Frontal cortex (tissue), 4 donors: ENCODE measurements at places on chromosomes 5 and 9.
A peak's percentile ranks its signal among the peaks of the same experiment; 100 is the strongest.

GRCh38 chr9:125626187-125626586, 80.8 kb downstream of the MAPKAP1 start:
- DNase-seq = no peak

DNA sequence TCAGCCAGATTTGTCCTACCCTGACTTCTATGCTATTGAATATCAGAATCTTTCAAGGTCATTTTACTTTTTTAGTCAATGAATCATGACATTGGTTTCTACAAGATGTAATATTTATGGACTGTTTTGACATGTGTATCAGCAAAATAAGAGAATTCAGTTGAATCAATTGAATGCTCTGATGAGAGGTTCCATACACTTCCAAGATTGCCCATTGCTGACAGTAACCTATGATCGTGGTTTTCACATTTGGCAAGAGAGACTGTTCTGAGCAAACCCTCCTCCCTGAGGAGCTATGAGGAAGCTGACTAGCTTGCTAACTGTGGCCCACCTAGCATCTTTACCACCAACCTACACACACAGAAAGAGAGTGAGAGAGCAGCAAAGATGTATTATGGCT, 56.7 kb upstream of the FST start:
- no peak for DNase-seq

DNA sequence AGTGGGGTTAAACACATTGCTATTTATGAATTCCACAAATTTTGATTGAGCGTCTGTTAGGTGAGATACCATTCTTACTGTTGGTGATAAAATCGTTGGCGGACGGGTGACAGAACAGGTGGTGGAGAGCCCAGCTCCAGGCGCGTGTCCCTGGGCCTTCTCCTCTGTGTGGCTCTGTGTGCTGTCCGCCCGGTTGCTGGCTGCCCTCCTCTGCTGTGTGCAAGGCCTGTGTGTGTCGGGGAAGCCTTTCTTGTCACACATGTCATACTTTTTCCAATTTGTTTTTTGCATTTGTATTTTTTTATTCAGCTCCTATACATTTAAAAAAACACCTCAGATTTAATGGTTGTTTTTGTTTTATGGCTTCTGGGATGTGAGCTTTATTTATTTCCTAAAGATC, 33.9 kb downstream of the TENT4A start:
- DNase-seq = no peak

DNA sequence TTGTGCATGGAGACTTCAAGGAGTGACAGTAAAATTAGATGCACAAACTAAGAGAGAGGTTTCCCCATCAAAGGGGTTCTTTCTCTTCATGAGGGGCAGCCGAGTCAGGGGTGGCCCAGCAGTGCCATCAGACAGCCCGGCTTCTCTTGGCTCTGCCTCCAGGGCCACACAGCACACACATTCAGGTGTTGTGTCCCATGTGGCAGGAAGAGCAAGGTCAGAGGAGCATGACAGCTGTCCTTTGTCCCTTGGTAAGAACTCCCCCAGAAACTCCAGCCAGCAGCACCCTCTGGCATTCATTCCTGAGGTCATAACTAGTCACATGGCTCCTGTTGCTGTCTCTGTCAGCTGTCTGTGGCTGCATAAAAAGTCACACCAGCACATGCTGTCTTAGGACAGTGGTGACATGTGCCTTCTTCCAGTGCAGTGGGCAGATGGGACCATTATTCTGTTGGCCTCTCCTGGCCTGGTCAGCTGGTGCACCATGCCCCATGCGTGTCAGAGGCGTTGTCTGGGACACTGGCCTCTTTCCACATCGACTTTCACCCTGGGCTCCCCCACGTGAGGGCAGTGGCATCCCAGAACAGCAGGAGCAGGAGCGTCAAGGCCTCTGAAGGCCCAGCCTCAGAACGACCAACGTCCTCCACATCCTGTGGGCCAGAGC, 78.4 kb upstream of the OTULINL start:
- DNase-seq = no peak

- DNase-seq = no peak
Measured at GRCh38 chr5:56908942-56909293, 478 bp upstream of the SETD9 start.

DNA sequence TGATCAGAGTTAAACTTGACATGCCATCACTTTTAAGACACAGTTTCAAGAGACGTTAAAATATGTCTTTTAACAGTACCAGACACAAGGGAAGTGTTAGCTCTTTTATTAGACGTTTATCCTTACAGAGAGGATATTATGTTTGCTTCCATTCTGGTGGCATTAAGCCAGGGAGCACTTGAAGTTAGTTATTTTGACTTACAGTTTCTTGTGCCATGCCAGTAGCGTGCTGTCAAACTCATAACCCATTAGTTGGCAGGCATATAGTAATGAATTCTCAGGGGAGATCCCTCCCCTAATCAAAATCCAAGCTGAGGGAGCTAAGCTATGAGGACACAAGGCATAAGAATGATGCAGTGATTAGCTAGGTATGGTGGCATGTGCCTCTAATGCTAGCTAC, 66.5 kb downstream of the RPS6 start:
- no peak for DNase-seq

DNA sequence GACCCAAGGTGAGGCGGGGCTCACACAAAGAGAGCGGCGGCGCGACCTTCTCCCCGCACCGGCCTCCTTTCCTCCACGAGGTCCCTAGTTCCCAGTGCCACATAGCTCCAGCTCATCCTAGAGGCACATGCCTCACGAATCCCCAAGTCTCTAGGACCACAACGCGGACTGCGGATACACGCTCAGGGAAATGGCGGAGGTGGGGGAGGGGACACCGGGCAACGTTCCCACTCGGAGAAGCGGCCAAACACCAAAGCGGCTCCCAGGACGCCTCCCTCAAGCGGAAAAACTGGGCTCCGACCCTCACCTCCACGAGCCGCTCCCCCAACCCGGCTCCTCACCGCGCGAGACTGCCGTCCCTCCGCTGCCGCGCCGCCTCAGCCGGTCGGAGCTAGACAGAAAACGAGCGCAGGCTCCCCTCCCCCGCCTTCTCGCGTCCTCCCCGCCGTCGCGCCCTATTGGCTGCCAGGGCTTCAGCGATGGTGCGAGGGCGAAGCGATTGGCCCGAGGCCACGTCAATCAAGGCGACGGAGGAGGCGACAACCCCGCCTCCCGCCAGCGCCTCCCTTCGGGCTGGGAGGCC, at the start of gene HNRNPK:
Gene HNRNPK, minus strand, starts transcription at position 404 of the 583 bp plus-strand sequence. CDS start 1,963 bp downstream, outside the sequence.
- DNase-seq = peak; percentile 93

DNA sequence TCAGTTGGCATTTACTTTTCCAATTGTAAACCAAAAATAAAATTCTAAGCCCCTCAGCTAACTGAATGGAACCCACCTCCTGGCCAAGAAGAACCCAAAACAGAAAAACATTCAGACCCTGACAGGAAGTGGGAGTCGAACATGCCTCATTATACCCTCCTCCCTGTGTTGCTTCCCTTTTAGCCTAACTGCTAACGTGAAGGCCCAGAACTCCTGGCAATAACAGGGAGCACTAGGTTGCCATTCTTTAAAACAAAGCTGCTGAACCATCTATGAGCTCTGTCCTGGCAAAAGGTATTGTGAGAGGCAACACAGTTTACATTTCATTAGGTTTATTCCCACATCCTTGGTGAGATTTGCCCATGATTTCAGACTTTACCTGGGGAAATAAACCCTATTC, 481.4 kb downstream of the CHSY3 start:
- no peak for DNase-seq

GRCh38 chr5:32233696-32234447, 59.8 kb upstream of the GOLPH3 start:
- no peak for DNase-seq

DNA sequence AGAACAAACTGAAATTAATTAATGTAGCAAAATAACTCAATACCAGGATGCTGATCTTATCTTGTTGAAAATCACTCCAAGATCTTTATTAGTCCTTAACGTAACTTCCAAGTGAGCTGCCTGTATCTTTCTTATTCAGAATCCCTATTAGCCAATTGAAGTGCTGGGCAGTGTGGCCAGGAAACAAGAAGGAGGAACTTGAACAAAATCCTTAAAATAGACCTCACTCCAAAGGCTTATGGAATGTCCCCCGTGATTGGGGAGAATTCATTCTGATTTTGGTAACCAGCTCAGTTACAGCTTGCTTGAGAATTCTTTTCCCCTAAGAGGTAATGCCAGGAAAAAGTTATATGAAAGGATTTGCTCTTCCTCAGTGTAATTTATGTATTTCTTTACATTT, 171.0 kb downstream of the DEPDC1B start:
- no peak for DNase-seq

DNA sequence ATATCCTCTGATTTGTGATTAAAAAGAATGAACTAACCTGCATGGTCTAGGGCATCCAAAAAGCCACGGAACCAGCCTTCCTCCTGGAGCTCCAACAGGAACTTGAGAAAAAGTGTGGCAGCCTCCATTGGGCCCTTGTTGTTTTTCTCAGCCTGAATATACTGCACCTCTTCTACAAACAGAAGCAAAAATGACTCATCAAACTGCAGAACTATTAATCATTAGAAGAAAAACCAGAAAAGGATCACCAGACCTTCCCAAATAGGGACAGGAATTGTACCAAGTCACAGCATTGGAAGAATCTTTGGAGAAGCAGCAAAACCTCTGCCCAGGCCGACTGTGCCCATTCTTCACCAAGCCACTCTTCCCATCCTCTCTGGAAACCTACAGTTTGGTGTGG, 25.2 kb downstream of the RIGI start:
- no peak for DNase-seq

GRCh38 chr9:124486778-124487259, 20.4 kb downstream of the NR5A1 start:
- DNase-seq = no peak

DNA sequence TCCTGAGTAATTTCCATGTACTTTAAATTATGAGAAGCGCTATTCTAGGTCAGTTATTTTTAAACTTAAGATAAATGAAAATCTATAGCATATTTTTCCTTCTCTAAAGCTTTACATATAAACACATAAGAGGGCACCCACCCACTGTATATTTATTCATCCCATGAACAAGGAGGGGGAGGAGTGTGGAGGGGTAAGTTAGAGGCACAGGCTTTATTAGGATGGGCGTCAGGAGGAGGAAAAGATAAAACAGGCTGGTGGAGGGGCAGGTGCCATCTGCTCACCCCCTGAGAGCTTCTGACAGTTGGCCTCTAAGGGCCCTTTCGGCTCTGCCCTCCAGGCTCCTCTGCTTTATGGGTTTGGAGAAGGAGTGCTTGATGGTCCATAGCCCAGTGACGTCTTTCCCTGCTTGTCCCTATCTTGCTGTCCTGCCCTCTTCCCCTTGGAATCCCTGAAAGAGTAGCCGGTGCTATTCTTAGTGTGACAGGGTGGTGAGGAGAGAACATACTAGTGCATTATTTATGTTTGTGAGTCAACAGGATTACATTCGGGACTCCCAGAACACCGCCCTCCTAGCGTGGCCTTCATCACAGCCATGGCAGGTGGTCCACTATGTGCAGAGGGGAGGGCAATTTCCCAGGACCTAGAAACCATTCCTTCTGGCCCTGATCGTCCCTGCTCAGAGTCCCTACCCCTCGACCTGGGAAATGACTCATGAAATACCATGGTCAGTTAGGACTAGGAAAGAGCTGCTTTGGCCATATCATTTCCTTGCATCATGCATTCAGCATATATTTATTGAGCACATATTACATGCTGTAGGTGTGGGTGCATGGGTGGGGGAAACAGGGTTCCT, 7.9 kb upstream of the SYNPO start:
- no peak for DNase-seq

DNA sequence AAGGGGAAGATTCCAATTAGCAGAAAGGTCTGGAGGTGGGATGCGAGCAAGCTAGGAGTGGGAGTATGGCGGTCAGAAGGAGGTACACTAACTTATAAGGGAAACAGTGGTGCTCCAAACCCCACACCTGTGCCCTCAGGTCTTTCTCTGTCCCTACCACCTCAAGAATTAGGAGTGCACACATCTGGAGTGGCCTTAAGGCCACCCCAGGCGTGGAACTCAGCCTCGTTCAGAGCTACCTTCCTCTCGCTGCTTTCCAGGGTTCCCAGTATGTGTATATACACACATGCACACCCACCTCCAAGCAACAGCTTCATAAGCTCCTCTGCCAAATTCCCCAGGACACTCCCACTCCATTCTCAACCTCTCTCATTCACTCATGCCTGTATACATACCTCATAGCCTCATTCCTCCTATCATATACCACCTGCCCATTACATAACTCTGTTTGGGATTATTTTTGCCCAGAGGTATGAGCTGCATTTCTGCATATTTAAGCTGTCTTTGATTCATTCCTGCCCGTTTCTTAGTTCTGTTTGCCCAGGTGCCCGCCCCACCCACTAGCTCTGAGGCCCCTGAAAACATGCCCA, 118.7 kb downstream of the PSD2 start:
- DNase-seq = no peak

GRCh38 chr5:139050432-139050831, 147.7 kb downstream of the SIL1 start:
- no peak for DNase-seq

GRCh38 chr5:89396278-89396954, 513.4 kb upstream of the MEF2C start:
- no peak for DNase-seq
